Tibial nerve (tissue), 4 donors: ENCODE measurements at places on chromosomes 3 and 15. TPM values are rescaled to one million over a fixed set of nuclear protein-coding genes. Genes with fewer than 3 reads are reported as not detected.

Gene ADPRH
- 12.0 TPM for total RNA-seq

Gene RAD18
- total RNA-seq, result 10.9 TPM

- DNase-seq, result no peak
Observed at GRCh38 chr3:24981924-24982323, 446.1 kb upstream of the RARB start.

DNA sequence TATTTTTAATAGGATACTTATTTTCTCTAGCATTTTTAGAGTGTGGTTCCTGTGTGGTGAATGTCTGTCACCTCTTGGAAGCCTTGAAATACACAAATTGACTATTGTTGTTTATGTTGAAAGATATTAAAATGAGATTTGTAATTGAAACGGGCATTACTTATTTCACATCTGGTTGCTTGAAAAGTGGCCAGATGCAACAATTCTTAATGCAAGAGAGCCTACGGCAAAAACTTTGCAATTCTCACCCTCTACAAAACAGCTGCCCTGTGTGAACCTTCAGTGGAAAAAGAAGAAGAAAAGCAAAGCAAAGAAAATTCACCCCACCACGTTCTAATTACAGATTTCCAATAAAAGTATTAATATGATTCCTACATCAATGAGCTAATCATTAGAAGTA is 46.6 kb downstream of the PPARG start:
- DNase-seq, result no peak

DNA sequence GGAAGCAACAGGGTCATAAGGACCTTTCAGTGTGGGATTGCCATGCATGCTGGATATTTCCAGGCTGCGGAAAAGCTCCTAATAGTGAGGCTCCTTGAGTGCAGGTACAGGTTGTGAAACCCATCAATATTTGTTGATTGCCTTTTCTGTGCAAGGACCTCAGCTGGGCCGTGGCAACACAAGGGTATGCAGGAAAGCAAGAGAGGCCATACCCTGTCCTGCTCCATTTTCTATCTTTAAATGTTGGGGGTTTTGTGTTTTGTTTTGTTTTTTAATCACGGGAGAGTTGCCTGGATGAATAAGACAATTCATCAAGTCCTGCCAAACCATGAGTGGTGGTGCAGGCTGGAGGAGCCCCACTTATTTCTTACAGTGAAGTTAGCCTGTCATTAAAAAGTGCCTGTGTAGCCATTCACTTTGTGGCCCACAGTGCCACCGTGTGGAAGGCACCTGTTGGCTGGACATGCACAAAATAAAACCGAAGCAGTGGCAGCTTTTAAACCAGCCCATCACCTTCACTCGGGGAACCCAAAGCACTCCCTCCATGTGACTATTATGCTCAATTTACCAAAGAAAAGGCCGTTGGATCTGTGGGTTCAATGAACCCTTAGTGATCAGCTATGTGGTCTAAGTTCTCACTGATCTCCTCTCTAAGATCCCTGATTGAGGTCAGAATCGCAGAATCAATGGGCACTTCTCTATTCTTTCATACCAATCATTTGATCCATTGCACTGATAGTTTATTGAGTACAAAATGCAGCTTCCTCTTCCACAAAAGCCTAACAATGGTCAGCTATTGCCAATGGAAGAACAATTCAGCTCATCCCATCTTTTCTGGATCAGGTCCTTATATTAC is 42.2 kb downstream of the CLDN18 start:
- DNase-seq, result no peak

DNA sequence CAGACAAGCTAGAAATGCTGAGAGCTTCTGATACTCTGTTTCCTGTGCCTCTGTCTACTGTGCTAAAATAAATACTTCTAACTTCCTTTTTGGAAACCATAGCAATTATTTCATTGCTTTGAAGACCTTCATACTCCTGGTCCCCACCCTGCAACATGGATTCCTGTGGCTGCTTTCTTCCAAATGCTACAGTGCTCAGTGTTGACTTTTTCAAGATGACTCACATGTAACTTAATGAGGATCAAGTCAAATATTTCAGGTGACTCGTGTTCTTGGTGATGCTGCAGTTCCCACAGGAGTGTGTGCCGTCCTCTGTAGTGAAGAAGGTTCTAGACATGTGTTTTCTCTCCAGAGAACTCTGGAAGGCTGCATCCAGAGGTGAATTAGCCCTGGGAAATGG is 288.6 kb downstream of the CLSTN2 start:
- no peak for DNase-seq

GRCh38 chr3:113252553-113252952 is 41.2 kb downstream of the BOC start:
- DNase-seq, result no peak
